ENCODE measurements at places on chromosomes 5 and 9. TPM values are rescaled to one million over a fixed set of nuclear protein-coding genes. Genes with fewer than 3 reads are reported as not detected.

Gene THG1L
- total RNA-seq = 17.8 TPM

Gene CRB2
- total RNA-seq = 5.3 TPM

Gene FOXD4L5
- 0.47 TPM for total RNA-seq

Gene SECISBP2
- 81.3 TPM for total RNA-seq

Gene PROB1
- 0.16 TPM for total RNA-seq

Gene THBS4
- 2.2 TPM for total RNA-seq

Gene PCDHGA9
- total RNA-seq = 11.9 TPM

Gene SLC6A18
- total RNA-seq = not detected

Gene SLC6A7
- 0.62 TPM for total RNA-seq

Gene ARL14EPL
- not detected for total RNA-seq

Gene NREP
- total RNA-seq = 685 TPM

Gene LCN9
- total RNA-seq = not detected

Gene MYMK
- not detected for total RNA-seq

Gene ADGRD2
- total RNA-seq = not detected
